MV-4-11 (cell line): ENCODE measurements at places on chromosomes 13 and 19.

DNA sequence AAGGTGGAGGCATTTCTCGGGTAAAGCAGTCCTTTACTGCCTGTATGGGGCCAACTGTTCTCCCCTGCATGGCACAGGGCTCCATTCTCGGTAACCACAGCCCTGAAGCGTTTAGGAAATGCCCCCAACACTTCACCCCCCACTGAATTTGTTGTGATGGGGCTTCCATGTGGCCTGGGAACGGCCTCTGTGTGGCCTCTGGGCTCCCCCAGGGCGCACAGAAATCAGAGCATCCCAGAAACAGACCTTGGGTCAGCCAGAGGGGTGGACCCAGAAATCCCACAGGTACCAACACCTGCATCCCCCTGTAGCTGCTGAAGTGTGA, 153.7 kb upstream of the VSTM2B start:
- DNase-seq: no peak

- no peak for DNase-seq
Measured at GRCh38 chr13:26449063-26449848, 108.2 kb upstream of the WASF3 start.

DNA sequence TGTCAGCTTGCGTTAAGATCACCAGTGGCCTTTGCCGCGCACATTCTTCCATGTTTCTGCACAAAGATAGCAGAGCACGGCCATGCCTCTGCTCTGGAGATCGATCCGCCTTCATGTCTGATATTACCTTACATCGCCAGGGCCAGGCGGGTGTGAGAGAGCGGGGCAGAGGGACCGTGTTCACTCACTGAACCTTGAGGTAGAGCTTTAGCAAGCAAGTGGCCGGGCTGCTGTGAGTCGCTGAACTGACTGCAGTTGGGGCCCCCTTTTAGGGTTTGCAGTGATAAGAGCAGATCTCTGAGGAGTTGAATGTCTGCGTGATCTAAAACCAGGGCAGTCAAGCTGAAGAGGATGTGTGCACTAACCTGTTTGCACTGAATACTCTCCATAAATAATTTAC, 275.4 kb upstream of the OBI1 start:
- DNase-seq: no peak

GRCh38 chr13:24381541-24382265, 72.3 kb downstream of the C1QTNF9 start:
- DNase-seq: no peak

- peak; percentile 39 for DNase-seq
Measured at GRCh38 chr13:52903320-52903719, 54.9 kb upstream of the PCDH8 start.

- DNase-seq: no peak
Measured at GRCh38 chr19:17542042-17542441, 13.4 kb upstream of the COLGALT1 start.

DNA sequence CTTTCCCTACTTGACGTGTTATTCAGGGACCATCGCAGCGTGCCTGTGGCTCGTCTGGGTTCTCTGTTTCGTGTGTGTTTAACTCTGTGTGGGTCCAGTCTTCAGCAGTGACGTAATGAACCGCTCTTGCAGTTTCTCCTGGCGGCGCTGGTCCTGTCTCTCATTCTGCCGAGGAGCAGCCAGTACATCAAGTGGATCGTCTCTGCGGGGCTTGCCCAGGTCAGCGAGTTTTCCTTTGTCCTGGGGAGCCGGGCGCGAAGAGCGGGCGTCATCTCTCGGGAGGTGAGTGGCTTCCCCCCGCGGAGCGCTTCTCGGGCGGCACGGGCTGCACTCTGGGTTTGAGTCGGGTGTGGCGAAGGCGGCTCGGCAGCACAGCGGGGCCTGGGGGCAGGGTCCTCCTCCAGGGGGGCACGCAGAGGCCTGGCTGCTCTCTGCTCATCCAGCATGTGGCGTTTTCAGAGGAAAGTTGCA, 36.3 kb upstream of the TFDP1 start:
- DNase-seq: no peak

GRCh38 chr19:44002212-44002565, 568 bp upstream of the ZNF230 start:
- DNase-seq: no peak

GRCh38 chr13:106354961-106355360, 180.5 kb downstream of the EFNB2 start:
- DNase-seq: no peak

- peak; percentile 98 for DNase-seq
Measured at GRCh38 chr19:49741210-49741844, 21.8 kb downstream of the TSKS start.

DNA sequence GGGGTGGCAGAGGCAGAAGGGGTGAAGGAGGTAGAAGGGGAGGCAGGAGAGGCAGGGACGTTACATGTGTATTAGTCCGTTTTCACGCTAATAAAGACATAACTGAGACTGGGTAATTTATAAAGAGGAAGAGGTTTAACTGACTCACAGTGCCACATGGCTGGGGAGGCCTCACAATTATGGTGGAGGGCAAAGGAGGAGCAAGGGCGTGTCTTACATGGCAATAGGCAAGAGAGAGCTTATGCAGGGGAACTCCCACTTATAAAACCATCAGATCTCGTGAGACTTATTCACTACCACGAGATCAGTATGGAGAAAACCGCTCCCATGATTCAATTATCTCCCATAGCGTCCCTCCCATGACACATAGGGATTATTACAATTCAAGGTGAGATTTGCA, 19.0 kb upstream of the ACOD1 start:
- DNase-seq: peak; percentile 47

DNA sequence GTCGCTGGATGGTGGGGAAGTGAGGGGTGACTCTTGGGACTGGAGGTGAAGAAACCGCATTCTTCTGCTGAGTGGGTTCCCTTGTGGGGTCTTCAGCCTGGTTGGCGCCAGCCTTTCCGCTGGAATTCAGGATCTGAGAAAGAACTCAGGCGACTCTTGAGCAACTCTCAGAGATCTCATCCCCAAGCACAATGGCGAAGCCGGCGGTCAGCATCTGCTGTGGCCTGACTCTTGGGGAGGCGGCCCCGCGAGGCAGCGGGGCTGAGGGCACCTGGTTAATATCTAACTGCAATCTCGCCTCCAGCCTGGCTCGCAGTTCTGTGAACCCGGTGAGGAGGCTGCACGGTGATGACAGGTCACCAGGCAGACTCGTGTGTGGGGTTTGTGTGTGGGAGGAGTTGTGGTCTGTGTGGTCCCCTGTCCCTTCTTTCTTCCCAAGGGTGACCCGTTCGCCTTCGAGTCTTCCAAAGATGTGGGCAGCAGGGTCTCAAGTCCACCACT, 883 bp downstream of the ZNF441 start:
- DNase-seq: no peak

DNA sequence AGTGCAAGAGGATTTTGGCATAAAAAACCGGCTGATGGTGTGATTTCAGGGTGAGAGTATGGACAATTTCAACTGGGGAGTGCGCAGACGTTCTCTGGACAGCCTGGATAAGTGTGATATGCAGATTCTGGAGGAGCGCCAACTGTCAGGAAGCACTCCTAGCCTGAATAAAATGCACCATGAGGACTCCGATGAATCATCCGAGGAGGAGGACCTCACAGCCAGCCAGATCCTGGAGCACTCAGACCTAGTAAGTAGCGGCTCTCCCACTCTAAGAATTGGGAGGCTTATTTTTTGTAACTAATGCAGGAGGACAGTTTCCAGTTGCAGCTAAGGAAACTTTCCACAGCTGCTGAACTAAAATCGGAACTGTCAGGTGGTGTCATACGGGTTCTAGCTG, 53.6 kb downstream of the ZAR1L start:
- DNase-seq: no peak

DNA sequence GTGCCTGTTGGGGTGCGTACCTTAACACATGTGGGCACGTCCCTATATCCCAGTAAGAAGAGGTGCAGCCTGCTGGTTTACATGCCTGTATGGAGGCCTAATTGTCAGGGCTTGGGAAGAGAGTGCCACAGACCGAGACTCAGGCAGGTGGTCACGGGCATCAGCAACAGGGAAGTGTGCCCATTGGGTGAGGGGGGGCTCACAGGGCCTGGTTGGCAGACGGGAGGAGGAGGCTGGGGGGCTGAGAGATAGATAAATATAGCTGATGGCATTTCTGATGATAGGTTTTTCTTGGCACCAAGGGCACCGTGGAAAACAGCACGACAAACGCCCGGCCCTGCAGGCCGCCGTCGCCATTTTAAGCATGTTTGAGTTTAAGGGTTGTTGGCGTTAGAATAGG, 37.6 kb downstream of the NFIX start:
- no peak for DNase-seq

- DNase-seq: no peak
Measured at GRCh38 chr19:16887353-16888265, 1.2 kb upstream of the F2RL3 start.

- peak; percentile 8 for DNase-seq
Measured at GRCh38 chr13:75587679-75588078, 38.1 kb downstream of the UCHL3 start.

DNA sequence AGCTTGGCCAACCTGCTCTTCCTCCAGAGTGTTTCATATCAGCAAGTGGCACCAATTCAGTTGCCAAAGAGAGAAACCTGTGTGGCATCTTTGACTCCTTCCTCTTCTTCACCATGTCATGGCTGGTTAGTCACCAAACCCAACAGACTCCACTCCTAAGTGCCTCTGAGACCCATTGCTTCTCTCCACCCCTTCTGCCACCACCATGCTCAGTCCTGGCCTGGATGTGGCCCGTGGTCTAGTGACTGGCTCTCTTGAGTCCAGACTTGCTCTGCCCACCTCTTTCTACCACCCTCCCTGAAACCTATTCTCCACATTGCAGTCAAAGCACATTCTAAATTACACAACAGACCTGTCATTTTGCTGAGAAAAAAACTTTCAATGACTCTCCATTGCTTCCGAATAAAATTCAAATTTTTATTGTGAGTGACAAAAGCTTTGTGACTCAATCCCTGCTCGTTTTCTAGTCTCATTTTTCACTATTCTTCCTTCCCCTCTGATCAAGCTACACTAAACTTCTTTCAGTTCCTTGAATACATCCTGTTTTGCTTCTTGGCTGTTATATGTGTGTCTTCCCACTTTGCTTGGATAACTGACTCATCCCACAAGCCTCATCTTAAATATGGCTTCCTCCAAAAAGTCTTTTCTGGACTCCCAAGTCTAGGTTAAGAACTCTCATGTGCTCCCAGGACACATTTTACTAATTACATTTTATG, 12.0 kb upstream of the TNFSF11 start:
- DNase-seq: peak; percentile 91

DNA sequence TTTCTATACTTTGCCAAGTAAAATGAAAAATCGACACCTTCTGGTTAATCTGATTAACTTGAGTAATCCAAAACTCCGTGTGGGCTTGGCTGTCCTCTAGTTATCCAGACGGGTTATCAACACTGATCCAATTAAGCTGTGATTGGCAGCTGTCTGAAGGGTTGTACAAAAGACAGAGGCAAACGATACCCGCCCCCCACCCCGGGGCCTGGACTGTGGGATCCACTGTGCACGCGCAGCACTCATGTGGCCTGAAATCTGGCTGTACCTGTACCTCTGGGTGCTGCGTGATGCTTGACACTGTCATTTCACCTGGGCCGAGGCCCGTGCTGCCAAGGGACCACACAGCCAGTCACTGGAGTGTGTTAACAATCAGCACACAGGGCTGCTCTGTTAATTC, 53.5 kb downstream of the COL4A2 start:
- DNase-seq: no peak

DNA sequence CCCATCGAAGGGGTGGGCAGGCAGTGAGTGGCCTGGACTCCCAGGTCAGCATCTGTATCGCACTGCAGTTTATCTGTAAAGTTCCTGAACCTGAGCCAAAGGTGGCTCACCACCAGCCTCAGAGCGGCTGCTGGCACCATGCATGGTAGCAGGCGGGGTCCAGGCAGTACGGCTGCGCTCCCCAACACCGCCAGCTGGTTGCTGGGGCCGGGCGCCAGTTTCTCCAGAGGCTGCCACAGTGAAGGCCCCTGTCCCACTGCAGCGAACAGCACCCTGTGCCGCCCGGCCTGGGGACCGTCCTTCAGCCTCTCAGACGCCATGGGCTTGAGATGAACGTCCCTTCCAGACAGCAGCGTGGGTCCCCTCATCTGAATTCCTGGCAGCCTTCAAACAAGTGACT, 109.8 kb downstream of the KDM4B start:
- DNase-seq: no peak

DNA sequence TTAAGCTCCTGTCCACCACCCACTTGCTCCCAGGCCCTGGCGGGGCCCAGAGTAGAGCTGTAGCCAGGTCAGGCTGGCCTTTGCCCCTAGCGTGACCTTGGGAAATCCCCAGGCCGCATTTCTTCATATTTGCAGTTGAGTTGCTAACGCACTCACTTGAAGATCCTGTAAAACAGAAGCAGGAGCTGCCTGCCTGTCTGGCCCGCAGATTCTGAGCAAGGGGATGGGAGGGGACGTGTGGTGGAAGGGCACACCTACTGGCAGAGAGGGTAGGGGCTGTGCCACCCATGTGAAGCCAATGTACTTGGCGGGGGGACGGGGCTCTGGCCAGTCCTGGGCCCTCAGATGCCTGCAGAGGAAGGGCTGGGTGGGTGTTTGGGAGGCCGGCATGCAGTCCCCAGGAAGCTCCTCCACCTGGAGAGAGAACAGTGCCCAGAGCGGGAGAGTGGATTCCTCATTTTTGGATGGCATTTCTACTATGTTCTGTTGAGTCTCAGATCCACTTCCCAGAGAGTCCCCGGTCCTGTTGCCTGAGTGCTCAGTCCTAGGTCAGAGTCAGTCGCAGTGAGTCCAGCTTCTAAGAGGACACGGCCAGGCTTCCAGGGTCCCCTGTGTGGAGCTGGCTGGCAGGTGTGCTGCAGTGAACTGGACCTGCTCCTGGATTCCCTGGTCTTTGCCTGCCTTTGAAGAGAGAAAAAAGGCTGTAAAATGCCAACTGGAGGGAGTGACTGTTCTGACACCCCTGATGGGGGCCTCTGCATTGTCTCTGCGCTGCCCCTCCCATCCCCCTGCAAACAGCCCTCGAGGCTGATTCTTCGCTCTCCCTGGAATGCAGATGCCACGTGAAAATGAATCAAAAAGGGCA, 62.9 kb downstream of the GGACT start:
- no peak for DNase-seq

GRCh38 chr19:932648-933552, 7.1 kb downstream of the ARID3A start:
- DNase-seq: peak; percentile 43

- peak; percentile 8 for DNase-seq
Measured at GRCh38 chr13:36986462-36987240, 12.5 kb downstream of the ALG5 start.

DNA sequence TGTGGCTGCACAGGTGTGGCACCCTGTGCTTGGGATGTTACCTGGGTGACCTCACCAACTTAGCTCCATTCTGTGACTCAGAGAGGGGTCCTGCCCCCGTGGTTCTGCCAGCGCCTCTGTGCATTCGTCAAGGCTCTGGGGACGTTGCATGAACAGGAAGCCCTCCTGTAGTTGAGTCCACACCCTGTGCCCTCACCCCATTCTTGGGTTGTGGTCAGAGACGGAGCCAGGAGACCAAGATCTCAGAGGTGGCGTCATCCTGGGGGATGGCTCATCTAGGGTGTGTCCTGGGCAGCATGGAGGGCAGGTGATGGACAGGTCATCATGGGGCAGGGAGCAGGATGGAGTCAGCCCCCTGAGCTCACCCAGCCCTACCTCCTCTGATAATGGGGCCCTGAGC, 2.5 kb downstream of the COX6B2 start:
- no peak for DNase-seq
